ENCODE measurements at places on chromosomes 6 and 20. TPM values are rescaled to one million over a fixed set of nuclear protein-coding genes. Genes with fewer than 3 reads are reported as not detected.

Gene CST2
- not detected for total RNA-seq

GRCh38 chr6:101806241-101806640 is 412.7 kb downstream of the GRIK2 start:
- no peaks in the 10 kb centered on the region for H3K4me1 ChIP-seq
- DNase-seq: no peak
- H3K27me3 ChIP-seq: no peaks in the 10 kb centered on the region
- no peak overlapping the region for H3K4me3 ChIP-seq
- H3K27ac ChIP-seq: no peak overlapping the region

Gene TRIM40
- total RNA-seq: not detected

- no peak overlapping the region for H3K27ac ChIP-seq
- DNase-seq: peak; percentile 72
- no peaks in the 10 kb centered on the region for H3K27me3 ChIP-seq
- H3K36me3 ChIP-seq: no peaks in the 10 kb centered on the region
Observed at GRCh38 chr6:157226761-157227160, 96.6 kb downstream of the TMEM242 start.

Gene HLA-DMA
- 0.47 TPM for total RNA-seq

GRCh38 chr6:53162606-53163005 is 14.0 kb upstream of the GCM1 start:
- H3K27ac ChIP-seq: no peak overlapping the region
- no peaks in the 10 kb centered on the region for H3K4me1 ChIP-seq
- no peak overlapping the region for H3K4me3 ChIP-seq
- DNase-seq: no peak
- H3K27me3 ChIP-seq: peaks cover 11% of the 10 kb centered on the region

Gene CD83
- 3.2 TPM for total RNA-seq

GRCh38 chr20:34437330-34437986 is 74.4 kb downstream of the ITCH start:
- no peak overlapping the region for H3K27ac ChIP-seq
- no peaks in the 10 kb centered on the region for H3K27me3 ChIP-seq
- no peak overlapping the region for H3K4me3 ChIP-seq

GRCh38 chr6:149235130-149235561 is 82.4 kb upstream of the TAB2 start:
- peaks cover 4% of the 10 kb centered on the region for H3K4me1 ChIP-seq
- no peak for DNase-seq
- no peak overlapping the region for H3K4me3 ChIP-seq
- no peak overlapping the region for H3K27ac ChIP-seq

DNA sequence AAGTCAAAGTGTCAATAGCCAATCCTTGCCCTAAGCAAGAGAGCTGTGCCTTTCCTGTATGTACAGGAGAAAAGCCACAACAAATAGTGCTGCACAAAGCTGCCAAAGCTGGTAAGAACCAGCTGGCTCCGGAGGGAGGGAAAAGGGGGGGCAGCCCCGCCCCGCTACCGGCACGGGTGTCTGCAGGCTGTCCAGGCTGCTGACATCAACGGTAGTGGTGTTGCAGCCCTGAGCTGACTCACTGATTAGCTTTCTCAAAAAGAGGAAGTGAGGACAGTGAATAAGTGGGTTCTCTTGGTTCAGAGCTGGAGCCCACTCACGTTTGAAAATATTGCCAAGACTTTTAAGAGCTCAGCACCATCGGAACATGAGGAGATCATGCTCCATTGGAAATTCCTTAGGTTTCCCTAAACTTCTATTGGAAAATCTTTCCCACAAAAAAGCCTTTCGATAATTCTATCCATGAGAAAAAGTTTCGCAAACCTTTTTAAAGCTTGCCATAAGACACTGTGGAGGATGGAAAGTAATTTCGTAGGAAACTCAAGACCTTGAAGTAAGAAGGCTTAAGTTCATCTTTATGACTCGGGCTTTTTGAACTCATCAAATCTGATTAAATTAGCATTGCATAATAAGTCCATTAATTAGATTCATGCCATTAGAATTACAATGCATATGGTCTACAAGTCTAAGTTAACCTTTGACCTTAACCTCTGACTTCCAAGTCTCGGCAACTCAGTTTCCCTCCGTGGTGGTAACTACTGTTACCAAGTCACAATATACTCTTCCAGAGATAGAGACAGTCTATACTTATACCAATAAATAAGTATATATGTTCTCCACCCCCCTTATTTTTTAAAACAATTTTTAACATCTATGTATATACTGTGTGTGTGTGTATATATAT is 67.0 kb downstream of the TNFRSF21 start:
- DNase-seq: peak; percentile 89
- peak overlapping the region; percentile 79 for H3K27ac ChIP-seq
- no peak overlapping the region for H3K4me3 ChIP-seq
- no peaks in the 10 kb centered on the region for H3K27me3 ChIP-seq
- H3K36me3 ChIP-seq: no peaks in the 10 kb centered on the region
- H3K4me1 ChIP-seq: peaks cover 45% of the 10 kb centered on the region

DNA sequence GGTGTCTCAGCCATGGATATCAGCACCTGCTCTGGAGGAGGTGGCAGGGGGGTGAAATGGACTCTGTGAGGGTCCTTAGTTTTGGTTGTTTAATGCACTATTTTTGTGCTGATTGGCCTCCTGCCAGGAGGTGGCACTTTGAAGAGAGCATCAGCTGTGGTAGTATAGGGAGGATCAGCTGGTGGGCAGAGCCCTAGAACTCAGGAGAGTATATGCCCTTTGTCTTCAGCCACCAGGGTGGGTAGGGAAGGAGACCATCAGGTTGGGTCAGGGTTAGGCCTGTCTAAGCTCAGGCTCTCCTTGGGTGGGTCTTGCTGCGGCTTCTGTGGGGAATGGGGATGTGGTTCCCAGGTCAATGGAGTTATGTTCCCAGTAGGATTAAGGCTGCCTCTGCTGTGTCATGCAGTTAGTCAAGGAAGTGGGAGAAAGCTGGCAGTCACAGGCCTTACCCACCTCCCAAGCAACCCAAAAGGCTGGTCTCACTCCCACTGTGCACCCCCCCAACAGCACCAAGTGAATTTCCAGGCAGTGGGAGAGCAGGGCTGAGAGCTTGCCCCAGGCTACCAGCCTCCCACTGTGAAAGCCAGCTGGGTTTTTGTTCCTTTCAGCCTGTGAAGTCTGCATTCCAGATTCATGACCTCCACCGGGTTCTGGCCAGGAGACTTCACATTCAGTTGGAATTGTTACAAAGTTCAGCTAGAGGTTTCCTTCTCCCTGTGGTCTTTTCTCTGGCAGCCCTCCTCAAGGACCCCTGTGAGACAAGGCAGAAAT is 5.7 kb upstream of the OSTM1 start:
- H3K27me3 ChIP-seq: no peaks in the 10 kb centered on the region
- no peak overlapping the region for H3K4me3 ChIP-seq
- no peak for DNase-seq
- no peak overlapping the region for H3K27ac ChIP-seq

DNA sequence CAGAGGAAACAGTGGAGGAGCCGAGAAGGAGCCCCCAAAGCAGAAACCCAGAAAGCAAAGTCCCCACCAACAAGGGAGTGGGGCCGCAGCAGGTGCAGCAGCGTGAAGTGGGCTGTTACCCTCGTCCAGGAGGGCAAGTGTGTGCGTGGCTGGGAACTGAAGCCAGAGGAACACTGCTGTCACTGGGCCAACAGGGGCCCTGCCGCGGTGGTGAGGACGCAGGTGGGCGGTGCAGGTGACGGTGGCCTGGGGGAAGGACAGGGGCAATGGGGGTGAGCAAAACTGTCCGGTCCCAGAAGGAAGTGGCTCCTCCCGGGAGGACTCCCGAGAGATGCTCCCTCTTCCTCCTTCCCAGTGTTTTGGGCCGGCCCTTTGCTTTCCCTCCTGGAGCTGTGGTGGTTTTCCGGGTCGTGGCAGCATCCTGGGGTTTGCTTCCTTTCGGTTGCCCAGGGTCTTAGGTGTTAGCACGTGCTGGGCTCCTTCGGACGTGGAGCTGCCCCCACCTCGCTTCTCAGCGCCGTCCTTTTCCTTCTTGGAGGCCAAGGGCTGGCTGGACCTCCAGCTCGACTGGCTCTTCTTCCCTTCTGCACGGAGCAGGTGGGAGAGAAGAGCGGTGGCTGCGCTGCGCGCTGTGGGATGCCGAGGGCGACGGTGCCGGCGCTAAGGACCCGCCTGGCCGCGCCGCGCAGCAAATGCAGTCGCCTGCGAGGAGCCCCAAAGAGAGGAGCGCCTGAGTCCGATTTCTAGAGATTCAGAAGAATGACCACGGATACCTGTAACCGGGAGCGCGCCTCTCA is 62.7 kb upstream of the SLC2A12 start:
- no peak overlapping the region for H3K27ac ChIP-seq
- H3K4me3 ChIP-seq: no peak overlapping the region
- H3K4me1 ChIP-seq: no peaks in the 10 kb centered on the region
- DNase-seq: no peak

DNA sequence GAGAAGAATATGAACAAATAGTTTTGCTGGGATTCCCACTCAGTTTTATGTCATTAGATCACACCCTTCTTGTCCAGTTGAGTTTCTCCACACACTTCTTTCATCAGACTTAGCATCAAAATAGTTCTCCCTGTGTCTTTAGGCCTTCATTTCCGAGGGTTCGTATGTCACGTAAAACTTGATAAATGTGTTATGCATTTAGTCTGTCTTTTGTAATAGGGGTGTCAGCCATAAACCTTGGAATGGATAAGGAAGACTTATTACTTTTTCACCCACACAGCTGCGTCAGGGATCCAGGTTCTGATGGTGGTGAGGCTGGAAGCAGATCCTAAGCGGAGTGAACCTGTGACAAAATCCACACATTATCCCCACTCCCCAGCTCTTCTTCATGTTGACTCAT is 246.8 kb downstream of the CD83 start:
- no peaks in the 10 kb centered on the region for H3K36me3 ChIP-seq
- H3K27me3 ChIP-seq: peaks cover 17% of the 10 kb centered on the region
- no peaks in the 10 kb centered on the region for H3K4me1 ChIP-seq
- DNase-seq: no peak
- no peak overlapping the region for H3K27ac ChIP-seq
- H3K4me3 ChIP-seq: no peak overlapping the region

DNA sequence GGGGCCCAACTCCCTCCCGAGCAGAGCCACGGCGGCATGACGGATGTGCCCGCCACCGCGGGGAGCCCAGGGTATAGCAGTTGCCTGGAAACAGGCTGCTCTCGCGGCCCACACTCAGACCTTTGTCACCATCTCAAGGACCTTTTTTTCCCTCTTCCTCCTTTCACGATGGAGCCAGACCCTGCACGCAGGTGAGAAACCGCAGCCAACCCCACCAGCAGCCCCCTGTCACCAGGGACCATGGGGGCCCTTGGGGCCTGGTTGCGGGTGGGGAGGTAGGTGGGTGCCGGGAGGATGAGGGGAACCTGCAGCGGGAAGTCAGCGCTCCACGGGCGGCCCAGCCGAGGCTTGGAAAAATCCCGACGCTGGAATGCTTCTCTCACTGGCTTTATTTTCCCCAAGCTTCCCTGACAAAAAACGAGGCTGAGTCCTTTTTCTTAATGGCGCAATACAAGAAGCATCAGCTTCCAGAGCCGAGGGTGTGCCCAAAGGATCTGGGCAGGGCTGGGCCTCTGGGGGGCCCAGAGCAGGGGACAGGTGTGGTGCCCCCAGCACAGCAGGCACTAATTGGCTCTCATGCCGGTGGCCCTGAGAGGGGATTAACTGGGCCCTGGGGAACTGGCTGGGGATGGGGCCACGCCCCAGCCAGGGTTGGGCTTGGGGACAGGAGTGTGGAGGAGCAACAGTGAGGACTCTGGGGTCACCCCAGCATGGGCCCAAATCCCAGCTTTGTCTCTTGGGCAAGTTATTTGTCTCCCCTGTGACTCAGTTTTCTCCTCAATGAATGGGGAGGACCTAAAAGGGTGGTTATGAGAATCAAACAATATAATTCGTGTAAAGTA is 23.9 kb downstream of the NOL4L start:
- no peak overlapping the region for H3K27ac ChIP-seq
- H3K27me3 ChIP-seq: no peaks in the 10 kb centered on the region
- no peak overlapping the region for H3K4me3 ChIP-seq
- peaks cover 63% of the 10 kb centered on the region for H3K36me3 ChIP-seq
- no peak for DNase-seq
- peaks cover 63% of the 10 kb centered on the region for H3K4me1 ChIP-seq

DNA sequence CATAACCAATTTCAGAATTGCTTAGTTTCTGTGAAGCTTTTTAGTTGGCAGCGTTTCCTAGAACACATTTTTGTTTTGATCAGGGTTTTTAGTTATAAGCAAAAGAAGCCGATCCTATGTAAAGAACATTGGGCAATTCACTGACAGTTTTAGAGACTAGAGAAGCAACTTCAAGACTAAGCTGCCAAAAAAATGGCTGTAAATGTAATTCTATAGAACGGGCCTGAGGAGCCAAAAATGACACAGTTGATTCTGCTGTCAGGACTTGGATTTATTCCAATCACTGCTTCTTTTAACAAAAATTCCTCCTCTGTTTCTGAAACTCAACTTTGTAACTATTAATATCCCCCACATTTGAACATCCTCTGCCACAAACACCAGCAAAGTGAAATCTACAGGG is 236.0 kb upstream of the EYS start:
- H3K27me3 ChIP-seq: no peaks in the 10 kb centered on the region
- H3K4me1 ChIP-seq: no peaks in the 10 kb centered on the region
- DNase-seq: no peak
- H3K36me3 ChIP-seq: no peaks in the 10 kb centered on the region
- no peak overlapping the region for H3K27ac ChIP-seq
- H3K4me3 ChIP-seq: no peak overlapping the region

- H3K4me3 ChIP-seq: no peak overlapping the region
- no peaks in the 10 kb centered on the region for H3K4me1 ChIP-seq
- no peak for DNase-seq
- no peaks in the 10 kb centered on the region for H3K27me3 ChIP-seq
- H3K36me3 ChIP-seq: no peaks in the 10 kb centered on the region
Observed at GRCh38 chr6:132687306-132687705, 26.5 kb downstream of the VNN1 start.

- H3K36me3 ChIP-seq: no peaks in the 10 kb centered on the region
- no peak overlapping the region for H3K27ac ChIP-seq
- H3K4me3 ChIP-seq: no peak overlapping the region
- peaks cover 10% of the 10 kb centered on the region for H3K27me3 ChIP-seq
- no peak for DNase-seq
Observed at GRCh38 chr6:136371959-136372358, 82.3 kb upstream of the BCLAF1 start.

DNA sequence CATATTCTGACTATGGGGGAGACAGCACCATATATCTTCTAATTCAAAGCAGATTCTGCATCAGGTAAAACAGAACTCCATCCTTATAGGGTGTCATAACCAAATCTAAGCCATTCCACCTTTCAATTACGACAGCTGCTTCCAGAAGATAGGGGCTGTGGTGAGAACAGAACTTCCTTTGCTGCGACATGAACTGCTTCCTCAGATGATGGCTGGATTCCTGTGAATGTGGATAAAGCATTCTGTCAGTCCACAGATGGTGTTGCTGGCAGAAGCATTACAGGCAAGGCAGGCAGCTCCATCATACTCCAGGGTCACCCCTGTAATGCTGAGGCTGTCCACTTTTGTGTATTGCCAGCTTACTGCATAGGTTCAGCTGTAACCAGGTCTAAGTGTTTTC is 172.1 kb upstream of the PROKR2 start:
- no peak overlapping the region for H3K27ac ChIP-seq
- no peak overlapping the region for H3K4me3 ChIP-seq
- no peaks in the 10 kb centered on the region for H3K27me3 ChIP-seq
- peaks cover 9% of the 10 kb centered on the region for H3K4me1 ChIP-seq
- peak; percentile 18 for DNase-seq
